OCI-M1 (cell line): ENCODE measurements at places on chromosomes 4 and X.

- DNase-seq: peak; percentile 88
Measured at GRCh38 chr4:78656968-78657445, 105.4 kb downstream of the ANXA3 start.

DNA sequence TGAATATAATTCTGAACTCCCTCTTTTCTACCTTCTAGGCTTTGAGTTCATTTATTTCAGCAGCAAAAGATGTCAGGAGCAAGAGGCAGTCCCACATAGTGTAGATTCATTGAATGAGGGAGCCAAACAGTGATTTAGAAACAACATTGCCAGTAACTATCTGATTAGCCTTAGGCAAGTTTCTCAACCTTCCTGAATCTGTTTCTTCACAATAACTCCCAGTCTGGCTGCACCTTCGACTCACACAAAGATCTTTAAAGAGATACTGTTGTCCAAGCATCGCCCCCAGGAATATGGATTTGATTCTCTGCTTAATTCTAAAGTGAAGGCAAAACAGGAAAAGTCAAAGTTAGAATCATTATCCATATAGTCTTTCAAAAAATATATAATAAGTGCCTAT, 1026.2 kb downstream of the DMD start:
- no peak for DNase-seq

DNA sequence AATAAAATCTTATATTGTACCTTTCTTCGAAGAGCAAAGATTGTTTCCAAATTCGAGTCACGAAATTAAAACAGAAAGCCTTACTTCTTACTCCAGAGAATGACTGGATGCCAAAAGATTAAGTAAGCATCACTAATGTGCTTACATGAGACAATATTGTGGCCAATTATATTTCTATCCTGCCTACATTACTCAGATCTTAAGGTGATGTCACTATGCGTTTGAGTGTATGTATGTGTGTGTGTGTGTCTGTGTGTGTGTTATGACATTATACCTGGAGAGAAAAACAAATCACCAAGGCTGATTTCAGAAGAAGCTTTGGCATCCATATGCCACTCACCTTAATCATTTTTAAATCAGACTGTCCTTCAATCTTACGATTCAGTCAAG, 556.3 kb downstream of the PPARGC1A start:
- DNase-seq: no peak

- DNase-seq: no peak
Measured at GRCh38 chr4:84856468-84857049, 109.9 kb downstream of the WDFY3 start.

DNA sequence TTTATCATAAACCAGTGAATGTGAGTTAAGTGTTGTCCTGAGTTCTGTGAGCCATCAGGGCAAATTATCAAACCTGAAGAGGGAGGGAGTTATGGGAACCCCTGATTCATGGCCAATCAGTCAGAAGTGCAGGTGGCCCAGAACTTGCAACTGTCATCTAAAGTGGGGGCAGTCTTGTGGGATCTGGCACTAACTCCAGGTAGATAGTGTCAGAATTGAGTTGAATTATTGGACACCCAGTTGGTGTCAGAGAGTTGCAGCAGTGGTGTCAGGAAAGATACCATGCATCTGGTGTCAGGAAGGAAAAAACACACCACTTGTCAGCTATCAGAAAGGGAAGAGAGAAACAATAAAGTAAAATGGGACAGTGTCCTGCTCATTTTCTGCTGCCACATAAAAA, 8.4 kb downstream of the CORIN start:
- DNase-seq: no peak

DNA sequence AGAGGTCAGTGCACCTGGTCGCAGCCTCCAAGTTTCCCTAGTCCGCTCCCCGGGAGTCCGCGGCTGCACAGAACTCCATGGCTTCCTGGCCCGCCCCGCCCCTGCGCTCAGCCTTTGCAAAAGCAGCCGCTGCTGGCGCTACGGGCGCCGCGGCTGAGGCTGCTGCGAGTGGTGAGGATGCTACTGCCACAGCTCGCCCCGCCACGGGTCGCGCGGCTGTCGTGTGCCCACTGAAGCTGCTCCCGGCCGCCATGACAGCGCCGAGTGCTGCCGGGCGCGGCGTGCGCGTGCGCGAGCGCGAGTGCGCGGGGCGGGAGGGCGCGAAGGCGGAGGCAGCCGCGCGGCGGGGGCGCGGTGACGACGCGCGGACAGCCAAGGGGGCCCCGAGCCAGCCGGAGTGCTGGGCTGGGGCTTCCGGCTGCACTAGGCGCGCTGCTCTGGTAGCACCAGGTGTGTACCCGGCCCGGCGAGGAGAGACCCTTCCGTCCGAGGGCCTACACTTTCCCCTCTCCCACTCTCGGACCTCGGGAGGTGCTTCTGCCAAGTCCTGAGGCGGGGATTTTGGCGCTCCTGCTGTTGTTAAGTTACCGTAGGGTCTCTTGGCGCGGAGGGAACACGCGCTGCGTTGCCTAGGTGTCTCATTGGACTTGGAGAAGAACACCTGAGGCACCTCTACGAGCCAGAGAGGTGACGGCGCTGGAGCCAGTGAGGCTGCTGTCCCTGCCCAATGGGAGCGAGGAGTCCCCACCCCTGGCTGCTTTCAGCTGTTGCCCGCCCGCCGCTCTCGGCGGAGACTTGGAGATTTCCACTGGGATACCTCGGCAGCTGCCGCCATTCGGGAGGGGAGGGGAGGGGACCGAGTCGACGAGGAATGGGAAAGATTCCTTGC, 619 bp upstream of the LRBA start:
- peak; percentile 86 for DNase-seq

DNA sequence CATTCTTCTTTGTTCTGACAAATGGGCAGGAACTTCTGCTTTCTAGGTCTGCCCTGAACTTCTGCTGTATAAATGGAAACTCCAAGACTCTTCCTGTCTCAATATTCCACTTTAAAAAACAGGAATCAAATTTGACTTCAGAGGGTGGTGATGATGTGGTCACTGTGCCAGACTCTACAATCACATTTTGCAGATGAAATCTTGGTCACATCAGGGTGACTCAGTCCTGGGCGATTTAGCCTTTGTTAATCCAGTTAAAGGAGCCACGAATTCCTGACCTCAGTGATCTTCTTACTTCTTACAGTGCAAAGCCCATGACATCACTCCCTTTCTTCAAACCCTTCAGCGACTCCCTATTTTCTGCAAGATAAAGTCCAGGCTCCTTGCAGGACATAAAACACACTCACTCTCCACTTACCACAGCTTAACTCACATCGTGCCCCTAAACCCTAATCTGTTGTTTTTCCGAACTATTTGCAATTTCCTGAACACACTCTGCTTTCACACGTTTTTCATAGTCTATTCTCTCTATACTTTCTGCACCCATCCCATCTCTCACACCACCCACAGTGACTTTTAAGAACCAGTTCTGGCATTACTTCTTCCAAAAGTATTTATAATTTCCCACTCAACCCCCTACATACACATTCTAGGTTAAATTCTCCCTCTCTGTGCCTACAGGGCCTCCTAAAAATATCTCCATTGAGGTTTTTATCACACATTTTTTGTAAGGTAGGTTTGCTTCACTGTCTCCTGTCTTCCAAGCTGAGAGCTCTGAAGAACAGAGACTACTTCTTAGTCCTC, 11.1 kb downstream of the GASK1B start:
- DNase-seq: peak; percentile 66

DNA sequence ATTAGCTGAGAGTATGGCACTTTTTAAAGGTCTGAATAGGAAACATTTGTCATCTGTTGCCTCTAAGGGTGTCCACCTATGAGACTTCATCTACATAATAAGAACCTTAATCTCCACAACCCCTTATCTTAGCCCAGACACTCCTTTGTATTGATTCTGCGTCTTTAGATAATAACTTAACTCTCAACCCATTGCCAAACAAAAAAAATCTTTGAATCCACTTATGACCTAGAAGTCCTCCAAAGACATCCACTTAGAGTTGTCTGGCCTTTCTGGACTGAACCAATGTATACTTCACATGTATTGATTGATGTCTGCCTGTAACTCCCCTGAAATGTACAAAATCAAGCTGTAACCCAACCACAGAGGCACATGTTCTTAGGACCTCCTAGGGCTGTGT, 66.0 kb upstream of the CHRNA9 start:
- DNase-seq: peak; percentile 72

DNA sequence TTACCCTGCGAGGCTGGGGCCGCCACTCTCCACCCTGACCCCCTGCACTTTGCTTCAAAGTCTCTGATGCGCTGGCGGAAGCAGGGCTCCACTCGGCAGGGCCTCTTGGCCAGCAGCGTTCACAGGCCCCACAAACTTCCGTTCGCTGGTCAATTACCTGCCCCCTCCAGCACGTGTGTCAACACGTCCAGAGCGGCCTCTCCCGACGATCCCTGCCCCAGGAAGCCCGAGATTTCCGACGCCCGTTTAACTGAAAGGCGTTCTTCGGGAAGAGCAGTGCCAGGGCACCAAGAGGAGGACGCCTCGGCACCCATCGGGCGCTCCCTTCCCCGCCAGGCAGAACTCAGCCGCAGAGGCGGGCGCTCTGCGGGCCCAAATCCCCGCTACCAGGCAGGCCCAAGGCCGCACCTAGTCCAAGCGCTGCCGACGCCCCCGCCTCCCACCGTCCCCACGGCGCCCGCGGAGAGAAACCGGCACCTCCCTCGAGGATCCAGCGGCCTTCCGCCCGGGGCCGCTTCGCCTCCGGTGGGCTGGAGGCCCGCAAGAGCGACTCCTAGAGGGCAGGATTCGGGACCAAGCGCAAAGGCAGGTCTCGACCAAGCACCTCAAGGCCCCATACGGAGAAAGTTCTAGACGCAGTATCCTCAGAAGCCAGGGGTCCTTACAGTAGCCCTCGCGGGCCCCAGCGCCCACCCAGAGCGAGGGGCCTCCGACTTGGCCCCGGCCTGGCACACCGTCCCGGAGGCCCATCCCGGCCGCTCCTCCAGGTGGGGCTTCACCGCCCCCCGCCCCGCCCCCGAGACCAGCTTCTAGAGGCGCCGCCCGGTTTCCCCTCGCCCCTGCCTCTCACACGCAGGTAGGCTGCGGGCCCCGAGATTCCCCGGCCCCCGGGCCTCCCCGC, 586 bp downstream of the BCAP31 start:
- peak; percentile 71 for DNase-seq

DNA sequence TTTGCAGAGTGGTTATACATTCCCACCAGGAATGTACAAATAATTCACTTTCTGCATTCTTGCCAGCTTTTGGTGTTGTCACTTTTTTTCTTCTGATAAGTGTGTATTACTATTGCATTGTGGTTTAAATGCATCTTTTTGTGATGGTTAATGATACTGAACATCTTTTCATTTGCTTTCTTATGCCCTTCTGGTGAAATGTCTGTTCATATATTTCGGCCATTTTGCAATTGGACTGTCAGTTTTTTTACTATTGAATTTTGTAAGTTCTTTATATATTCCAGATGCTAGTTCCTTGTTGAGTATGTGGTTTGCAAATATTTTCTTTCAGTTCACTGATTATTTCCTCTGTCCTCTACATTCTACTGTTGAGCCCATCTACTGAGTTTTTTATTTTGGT, 19.4 kb upstream of the BMP2K start:
- no peak for DNase-seq

DNA sequence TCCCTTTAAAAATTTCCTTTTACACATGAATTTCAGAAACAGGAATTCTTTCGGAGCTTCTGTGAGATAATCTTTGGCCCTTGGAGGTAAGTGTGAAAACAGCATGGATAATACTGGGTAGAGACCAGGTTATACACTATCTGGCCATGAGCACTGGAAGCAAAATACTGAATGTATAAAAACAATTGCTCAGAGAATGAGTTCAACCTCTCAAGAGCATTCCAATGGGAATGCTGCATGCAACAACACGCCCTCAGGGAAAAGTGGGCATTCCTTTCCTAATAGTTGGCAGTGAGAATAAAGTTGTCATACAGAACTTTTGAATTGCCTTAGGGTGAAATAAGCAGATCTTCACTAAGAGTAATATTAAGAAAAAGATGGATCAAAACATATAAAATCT, 574.8 kb upstream of the DIPK2B start:
- DNase-seq: no peak

DNA sequence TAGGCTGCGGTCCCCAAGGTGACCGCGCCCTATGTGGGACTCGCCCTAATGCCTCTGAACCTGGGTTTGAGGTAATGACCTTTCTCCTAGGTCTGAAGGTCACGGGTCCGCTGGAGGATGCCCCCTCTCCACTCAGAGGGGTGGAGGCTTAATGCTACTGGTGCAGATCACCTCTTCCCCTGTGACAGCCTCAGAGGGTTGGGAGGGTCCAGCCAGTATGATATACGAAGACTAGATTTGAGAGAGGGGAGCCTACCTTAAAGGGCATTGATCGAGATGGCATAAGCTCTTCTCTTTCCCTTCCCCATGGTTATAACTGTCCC, 1.0 kb downstream of the SLC25A5 start:
- DNase-seq: no peak

DNA sequence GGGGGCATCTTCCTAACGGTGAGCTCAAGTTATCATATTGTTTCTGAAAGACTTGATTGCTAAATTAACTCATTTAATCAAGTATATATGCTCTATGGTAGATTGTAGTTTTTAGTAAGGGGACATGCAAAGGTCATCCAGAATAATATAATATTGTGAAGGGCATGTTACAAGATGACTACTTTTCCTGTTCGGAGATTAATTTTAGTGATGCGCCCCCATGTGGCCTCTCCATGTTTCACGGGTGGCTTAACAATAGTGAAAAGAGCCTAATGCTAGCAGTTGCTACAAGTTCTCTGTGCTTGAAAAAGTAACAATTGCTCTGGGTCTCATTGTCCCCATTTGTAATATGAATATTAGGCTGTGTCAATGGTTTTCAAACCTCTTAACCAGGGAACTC, 12.2 kb downstream of the SMPX start:
- DNase-seq: peak; percentile 41

GRCh38 chr4:133129237-133129636, 19.9 kb upstream of the PCDH10 start:
- no peak for DNase-seq

DNA sequence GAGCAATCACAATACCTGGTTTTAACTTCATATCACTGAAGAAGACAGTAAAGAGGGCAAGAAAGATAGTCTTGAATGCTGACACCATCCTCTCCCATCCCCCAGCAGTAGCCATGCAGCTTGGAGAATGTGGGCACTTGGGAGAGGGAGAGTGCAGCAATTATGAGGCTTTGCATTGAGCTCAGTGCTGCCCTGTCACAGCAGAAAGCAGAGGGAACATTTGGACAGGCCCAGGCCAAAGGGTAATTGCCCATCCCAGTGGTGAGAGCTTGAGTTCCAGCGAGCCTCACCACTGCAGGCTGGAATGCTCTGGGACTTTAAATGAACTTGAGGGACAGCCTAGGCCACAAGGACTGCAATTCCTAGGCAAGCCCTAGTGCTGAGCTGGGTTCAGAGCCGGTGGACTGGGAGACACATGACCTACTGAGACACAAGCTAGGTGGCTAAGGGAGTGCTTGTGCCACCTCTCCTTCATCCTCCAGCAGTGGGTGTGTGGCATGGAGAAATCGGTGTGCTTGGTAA, 36.3 kb downstream of the CORIN start:
- DNase-seq: no peak

DNA sequence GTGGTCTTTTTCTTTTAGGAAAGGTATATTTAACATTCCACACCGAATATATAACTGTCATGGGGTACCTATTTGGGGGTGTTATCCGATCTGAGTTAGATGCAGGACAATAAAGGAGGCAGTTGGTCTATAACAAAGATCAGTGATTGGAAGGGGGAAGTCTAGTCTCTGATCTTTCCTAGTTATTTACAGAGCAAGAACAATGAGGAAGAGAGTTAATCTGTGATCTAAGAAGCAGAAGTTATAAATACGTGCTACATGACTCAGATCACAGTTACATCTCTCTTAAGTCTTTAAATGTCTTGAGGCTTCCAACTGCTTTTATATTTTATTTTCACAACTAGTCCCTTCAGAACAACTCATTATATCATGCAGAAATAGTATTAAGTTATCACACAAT, 33.2 kb upstream of the ARMCX4 start:
- DNase-seq: peak; percentile 23

GRCh38 chr4:74441744-74442143, 3.2 kb upstream of the AREG start:
- no peak for DNase-seq
